Activated CD8-positive, alpha-beta memory T cell treated with anti-CD3 and anti-CD28 coated beads for 24 hours (primary cell): ENCODE measurements at places on chromosomes 5 and 9.

DNA sequence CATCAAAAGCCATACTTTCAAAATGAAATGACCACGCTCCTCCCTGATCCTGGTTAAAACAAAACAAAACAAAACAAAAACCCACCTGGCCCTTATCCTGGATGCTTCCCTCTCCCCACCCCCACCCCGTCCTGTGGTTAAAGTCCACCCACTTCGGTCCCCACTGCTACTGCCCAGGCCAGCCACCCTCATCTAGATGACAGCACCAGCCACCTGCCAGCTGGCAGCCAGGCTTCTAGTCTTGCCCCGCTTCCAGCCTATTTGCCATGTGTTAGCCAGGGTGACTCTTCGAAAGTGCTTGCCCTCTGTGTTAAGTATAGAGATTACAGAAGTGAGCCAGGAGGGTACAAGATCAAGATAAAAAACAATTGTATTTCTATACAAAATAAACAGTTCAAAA lies 27.5 kb upstream of the NCS1 start:
- no peak for DNase-seq

DNA sequence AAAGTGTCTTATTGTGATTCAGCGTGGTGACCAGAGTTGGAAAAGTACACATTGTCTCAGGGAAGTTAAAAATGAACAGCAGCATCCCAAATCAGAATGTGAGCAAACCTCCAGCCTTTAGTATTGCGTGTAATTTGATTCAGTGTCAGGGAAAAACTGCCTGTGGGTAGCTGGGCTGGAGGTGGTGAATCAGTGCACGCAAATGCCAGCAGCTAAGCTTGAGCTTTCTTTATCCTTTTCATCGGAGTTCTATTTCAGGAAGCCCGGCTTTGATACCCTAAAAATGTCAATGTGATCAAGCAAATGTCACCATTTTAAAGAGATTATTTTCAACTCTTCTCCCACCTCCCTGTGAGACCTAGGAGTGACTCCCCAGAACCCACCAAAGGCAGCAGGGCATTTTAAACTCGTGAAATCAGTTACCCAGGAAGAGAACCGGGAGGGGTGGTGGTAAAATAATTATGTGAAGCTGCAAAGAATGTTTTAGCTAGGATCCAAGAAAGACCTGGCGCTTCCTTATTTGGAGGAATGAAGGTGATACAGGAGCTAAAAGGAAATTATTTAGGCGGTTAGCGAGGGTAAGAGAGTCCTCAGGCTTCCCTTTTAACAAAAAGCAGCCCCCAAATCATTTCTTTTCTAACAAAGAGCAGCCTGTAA lies 25.7 kb upstream of the C5orf47 start:
- no peak for DNase-seq

GRCh38 chr5:87898574-87898973 lies 370.1 kb downstream of the TMEM161B start:
- DNase-seq = no peak

GRCh38 chr9:81656004-81656403 lies 33.3 kb downstream of the TLE1 start:
- no peak for DNase-seq

GRCh38 chr5:37005252-37005651 lies 128.7 kb downstream of the NIPBL start:
- no peak for DNase-seq

GRCh38 chr5:54616031-54616430 lies 98.5 kb downstream of the SNX18 start:
- DNase-seq = no peak

- no peak for DNase-seq
Observed at GRCh38 chr5:127513408-127513970, 4.0 kb upstream of the PRRC1 start.

DNA sequence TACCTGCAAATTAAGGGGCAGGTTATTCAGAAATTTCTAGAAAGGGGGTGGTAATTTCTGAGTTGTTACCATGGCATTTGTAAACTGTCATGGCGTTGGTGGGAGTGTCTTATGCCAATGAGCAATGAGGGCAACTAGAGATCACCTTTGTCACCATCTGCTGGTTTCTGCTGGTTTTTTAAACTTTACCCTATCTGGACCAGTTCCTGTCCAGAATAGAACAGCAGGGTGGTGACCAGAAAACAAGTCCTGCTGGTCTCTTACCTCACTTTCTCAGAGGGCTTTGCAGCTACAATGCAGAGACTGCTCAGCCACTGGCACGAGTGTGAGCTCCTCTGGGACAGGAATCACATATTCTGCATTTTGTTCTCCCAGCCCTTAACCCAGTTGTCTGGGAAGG lies 51.4 kb downstream of the FAM114A2 start:
- no peak for DNase-seq

DNA sequence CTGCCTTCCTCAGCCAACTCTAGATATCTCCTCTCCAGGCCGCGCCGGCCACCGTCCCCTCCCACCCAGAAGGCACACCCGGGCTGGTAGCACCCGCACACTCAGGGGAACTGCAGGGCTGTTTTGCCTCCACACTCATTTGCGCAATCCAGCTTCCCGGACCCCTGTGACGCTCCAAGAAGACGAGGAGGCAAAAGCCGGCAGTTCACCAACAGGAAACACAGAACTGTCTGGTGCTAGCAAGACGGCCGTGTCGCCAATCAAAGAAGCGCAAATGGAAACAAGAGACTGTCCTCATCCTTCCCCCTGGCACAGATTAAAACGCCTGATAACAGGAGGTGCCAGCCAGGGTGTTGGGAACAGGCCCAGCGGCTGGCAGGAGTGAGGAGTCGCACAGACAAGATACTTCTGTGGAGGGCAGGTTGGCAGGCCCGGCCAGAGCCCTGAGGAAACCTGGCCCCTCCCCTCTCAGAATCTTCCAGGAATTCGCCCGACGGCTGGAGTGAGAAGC lies 7.8 kb downstream of the AGPAT2 start:
- DNase-seq = no peak

GRCh38 chr9:104177003-104177611 lies 83.0 kb downstream of the SMC2 start:
- DNase-seq = no peak

- no peak for DNase-seq
Observed at GRCh38 chr9:72924154-72924790, 28.6 kb downstream of the ALDH1A1 start.

DNA sequence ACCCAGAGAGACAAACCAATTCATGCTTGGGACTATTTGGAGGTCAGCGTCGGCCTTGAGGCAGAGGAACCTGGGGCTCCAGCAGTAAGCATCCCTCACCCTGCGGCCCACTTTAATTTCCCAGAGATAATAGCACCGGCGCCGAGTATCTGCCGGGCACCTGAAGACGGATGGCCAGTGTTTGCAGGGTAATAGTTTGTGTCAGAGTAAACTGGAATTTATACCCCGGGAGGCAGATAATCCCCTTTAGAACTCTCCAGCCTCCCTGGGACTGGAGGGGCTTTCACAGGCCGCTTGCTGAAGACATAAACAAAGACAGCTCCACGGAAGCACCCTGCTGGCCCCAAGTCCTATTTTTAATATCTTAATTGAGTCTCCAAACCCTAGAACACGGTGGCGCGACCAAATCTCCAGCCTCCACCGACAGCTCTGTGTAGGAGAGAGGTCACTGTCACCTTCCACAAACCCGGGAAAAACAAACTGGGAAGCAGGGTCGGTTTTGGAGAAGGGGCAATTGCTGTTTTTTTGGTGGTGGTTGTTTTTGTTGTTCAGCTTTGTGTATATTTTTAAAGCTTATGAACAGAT lies 17.4 kb upstream of the FCN1 start:
- no peak for DNase-seq

- DNase-seq = peak; percentile 78
Observed at GRCh38 chr5:1106385-1107166, 5.3 kb downstream of the SLC12A7 start.

GRCh38 chr9:76192013-76192412 lies 202.2 kb downstream of the RFK start:
- DNase-seq = no peak

DNA sequence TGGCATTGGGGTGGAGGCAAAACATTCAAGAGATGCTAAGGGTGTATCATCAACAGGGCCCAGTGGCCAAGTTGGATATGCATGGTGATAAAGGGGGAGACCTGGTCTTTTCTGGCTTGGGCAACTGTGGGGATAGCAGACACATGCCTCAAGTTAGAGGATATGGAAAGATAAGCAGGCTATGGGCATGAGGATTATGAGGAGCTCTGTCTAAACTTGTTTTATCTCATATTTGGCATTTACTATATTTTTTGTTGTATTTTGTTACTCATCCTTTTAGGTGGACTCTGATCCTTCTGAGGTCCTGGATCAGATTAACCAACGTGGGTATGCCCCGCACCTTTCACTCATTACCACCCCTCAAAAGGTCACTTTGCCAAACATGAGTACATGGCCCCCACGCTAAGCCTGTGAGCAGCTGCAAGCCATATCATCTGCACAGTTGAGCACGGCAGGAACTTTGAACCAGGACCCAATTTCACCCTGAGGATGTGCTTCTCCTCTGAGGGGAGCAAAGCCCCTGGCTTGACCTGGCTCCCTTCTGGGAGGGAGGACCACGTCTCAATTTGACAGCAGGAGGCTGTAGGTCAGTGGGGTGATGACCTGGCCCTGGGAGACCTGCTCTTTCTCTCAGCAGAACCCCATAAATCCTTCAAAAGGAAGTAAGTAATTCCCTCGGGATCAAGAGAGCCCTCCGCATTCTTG lies 71.1 kb upstream of the CD180 start:
- DNase-seq = no peak

- DNase-seq = no peak
Observed at GRCh38 chr5:39080168-39080567, 6.0 kb upstream of the RICTOR start.

GRCh38 chr9:113516840-113517577 lies 53.5 kb downstream of the RGS3 start:
- peak; percentile 85 for DNase-seq

DNA sequence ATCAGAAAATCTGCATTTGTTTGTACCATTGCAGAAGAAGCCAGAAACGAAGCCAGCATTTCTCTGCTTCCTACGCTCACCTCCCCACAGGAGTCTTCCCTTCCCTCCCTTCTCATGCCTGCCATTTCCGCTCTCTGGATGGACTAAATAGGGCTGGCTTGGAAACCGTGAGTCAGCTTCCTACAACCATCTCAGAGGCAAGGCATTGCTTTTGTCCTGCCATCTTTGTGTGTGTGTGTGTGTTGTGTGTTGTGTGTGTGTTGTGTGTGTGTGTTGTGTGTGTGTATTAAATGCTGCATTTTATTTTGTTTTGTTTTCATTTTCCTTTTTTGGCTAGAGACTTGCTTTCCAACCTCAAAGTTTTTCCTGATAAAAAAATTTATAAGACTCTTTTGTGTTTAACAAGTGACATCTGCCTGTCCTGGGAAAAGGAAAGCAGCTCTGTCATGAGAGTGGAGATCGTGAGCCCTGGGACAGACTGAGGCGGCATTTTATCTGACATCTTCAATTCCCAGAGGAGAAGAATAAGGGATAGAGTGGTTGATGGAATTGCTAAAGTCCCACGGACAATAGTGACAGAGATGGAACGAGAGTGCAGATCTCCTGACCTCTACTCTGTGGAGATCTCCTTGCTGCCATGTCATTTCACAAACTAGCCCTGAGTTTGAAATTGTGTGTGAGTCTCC lies 7.5 kb upstream of the EGFLAM start:
- no peak for DNase-seq

GRCh38 chr9:34957492-34958410 lies at the start of gene PHF24:
Gene PHF24, plus strand, starts transcription at chr9:34958285. Its CDS starts 13,014 bp downstream, at chr9:34971299.
- peak; percentile 60 for DNase-seq

DNA sequence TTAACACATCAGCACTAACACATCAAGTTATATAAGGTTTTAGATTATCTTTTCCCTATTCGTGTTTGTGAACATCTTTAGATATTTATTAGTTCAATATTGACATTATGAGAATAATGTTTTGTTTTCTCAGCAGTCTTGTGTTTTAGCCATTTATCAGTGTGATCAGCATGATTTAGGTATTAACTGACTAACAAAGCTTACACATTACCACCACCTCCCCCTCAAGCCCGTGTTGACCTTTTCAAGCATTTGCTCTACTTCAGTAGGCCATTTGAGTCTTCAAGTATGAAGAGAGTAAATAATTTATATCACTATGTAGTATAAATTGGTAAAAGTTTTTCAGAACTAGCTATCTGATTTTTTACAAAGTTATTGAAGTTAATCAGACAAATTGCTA lies 6.9 kb downstream of the PBX3 start:
- DNase-seq = no peak
